ENCODE measurements at places on chromosomes 11 and 22.

DNA sequence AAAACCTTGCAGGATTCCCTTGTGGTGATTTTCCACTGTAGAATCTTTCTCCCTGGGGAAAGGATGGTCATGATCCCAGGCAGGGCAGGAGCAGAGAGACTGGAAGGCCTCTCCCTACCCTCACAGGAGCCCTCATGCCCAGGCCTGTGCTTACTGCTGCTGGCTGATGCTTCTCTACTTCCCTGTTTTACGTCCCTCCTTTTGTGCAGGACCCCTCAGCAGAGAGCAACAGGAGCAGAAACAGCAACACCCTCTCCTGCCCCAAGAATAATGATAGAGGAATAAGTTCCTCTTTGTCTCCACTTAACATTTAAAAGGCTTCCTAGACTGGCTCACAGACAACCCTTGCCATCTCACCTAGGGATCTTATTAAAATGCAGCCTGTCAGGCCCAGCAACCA, 3.6 kb downstream of the ISX start:
- DNase-seq: no peak

DNA sequence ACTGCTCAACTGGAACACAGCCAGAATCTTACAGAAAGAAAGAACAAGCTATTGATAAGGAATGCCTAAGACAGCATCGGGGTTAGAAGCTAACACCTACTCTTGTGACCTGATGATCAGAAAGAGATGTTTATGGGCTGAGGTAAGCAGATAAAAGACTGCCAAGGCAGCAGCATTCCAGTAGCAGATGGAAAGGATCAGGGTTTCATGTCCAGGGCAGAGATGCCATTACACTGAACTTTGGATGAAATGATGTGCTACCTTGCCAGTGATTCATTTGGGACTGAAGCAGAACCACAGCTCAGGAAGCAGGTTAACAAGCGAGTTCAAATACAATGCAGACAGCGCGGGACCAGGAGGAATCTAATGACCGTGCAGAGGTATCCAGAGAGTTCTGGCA, 27.1 kb upstream of the APOA1 start:
- no peak for DNase-seq

GRCh38 chr11:284105-285020, 4.6 kb upstream of the PGGHG start:
- no peak for DNase-seq

- no peak for DNase-seq
These were observed 10.1 kb downstream of the BMAL1 start for GRCh38 chr11:13287681-13288080.

- no peak for DNase-seq
These were observed 70.0 kb upstream of the IGLL5 start for GRCh38 chr22:22817468-22818201.

GRCh38 chr11:108558222-108558621, 35.3 kb downstream of the EXPH5 start:
- no peak for DNase-seq

DNA sequence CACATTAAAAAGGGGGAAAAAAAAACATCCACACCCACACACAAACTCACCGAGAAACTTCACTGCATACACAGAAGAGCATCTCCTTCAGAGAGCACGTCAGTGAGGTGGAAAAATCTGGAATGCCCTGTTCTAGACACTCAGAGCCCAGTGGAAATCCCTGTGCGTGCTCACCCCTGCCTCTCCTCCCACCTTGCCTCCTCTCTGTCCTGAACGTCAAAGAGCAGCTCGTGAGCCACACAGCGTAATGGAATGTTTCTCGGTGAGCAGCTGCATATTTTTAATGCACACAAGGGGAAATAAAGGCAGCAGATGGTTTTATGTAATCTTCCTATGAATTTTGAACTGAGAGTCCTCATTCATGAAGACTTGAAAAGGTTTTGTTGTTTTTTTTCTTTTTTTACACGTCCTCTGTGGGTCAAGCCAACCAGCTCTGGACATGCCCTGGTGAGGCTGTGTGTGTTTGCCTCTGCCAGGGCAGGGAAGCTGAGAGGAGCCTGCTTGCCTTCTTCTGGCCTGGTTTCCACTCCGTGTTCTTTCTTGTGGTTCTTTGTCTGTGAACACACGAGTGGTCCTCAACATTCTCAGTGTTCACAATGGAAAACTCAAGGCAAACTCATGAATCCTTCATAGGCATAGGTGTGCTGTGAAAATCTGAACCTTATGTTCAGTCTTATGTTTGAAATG, 219.2 kb downstream of the TENM4 start:
- no peak for DNase-seq

DNA sequence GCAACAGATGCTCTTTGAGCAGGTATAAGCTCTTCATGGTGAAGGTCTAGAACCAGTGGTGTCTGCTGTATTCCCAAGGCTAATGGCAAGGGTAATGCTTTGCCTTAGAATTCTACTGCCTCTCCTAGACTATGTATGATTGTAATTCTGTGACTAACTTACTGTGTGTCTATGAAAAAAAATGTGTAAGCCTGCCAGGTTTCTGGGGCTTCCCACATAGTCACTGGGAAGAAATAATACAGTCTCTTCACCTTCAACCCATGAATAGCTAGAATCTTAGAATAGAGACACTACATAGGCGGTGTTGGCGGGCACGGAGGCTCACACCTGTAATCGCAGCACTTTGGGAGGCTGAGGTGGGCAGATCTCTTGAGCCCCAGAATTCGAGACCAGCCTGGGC, 84.1 kb downstream of the C11orf91 start:
- no peak for DNase-seq

DNA sequence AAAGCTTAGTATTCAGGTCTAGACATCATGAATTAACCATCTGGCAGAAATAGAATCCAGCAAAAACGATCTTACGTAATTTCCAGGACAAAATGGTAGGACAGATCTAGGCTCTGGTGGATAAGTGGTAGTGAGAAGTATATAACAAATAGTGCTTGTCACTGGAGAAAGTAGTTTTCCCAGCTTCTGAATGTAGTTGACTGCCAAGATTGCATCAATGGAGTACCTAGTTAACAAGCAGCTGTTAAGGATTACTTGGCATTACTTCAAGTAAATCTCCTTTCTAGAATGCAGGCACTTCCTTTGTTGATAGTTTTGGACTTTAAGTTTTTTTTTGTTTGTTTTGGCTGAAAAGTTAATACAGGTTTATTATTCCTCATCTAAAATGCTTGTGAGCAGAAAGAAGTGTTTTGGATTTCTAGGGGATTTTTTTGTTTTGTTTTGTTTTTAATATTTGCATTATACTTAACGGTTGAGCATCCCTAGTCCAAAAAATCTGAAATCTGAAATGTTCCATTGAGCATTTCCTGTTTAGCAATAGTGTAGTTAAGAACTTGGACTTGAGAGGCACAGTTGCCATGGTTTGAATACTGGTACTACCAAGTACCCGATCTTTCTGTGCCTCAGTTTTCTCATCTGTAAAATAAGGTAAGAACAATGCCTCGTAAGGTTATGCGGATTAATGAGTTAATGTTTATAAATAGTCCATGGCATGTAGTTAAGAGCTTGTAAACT, 20.3 kb downstream of the FAM118B start:
- no peak for DNase-seq

- DNase-seq: no peak
These were observed 420.6 kb upstream of the FAT3 start for GRCh38 chr11:91804042-91804441.

- DNase-seq: no peak
These were observed 34.6 kb downstream of the UQCR10 start for GRCh38 chr22:29801796-29802195.

GRCh38 chr11:130301002-130301401, 13.7 kb downstream of the ZBTB44 start:
- DNase-seq: no peak

DNA sequence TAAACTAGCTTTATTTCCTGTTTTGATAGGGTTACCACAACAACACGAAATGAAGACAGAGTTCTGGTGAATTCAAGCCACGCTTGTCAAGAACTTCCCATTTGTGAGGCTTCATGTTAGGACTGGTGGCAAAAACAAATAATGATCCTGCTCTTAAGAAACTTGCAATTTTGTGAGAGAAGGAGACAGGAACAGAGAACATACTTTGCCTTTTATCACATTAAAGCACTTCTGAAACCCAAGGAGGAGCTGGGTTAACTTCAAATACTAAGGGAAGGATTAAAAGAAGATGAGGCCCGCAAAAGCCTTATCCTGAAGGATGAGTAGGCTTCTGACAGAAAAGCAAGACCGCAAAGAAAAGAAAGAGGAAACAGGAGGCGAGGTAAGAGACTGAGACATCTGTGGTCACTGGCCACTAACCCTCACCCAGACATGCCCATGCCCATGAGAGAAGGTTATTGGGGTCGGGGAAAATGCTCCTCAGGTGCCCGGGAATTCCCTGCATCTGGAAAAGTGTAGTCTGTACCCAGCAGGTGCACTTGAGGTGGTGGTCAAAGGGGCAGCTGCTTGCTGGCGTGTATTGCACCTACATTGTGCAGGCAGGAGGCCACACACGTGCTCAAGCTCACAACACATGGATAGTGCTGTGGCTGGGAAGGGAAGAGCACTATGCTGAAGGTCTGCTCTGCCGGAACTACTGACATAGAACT, 50.5 kb downstream of the MAPK1 start:
- peak; percentile 54 for DNase-seq

DNA sequence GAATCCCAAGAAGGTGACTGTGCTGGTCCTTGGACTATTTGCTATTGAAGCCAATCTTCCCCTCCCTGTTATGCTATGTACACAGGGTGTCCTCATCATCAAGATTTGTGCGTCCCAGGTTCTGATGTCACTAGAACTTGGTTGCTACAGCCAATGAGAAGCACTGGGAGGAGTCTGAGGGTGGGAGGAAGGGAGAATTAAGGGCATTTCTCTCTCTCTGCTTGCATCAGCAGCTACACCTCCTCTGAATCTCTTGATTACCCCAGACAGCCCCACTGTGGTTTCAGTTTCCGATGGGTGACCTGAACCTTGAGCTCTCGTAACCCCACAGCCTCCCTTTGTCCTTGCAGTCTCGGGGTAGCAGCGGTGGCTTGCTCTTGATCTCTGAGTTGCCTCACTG, 212.4 kb upstream of the SESN3 start:
- no peak for DNase-seq

DNA sequence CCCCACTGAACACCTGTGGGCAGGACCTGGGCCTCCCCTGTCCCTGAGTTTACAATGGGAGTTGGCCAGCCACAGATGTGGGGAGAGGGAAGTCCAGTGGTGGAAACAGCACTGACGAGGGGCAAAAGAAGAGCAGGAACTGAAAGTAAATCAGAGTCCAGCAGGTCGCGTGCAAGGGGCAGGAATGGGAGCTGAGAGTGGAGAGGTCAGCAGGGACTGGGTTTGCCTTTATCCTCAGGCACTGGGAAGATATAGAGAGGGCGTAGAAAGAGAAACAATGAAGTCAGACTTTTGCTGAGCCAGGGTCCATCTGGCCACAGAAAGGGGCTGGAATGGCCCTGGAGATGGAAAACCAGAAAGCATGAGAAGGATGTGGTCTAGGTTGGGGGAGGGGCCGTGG, 8.5 kb downstream of the P2RY6 start:
- DNase-seq: no peak

DNA sequence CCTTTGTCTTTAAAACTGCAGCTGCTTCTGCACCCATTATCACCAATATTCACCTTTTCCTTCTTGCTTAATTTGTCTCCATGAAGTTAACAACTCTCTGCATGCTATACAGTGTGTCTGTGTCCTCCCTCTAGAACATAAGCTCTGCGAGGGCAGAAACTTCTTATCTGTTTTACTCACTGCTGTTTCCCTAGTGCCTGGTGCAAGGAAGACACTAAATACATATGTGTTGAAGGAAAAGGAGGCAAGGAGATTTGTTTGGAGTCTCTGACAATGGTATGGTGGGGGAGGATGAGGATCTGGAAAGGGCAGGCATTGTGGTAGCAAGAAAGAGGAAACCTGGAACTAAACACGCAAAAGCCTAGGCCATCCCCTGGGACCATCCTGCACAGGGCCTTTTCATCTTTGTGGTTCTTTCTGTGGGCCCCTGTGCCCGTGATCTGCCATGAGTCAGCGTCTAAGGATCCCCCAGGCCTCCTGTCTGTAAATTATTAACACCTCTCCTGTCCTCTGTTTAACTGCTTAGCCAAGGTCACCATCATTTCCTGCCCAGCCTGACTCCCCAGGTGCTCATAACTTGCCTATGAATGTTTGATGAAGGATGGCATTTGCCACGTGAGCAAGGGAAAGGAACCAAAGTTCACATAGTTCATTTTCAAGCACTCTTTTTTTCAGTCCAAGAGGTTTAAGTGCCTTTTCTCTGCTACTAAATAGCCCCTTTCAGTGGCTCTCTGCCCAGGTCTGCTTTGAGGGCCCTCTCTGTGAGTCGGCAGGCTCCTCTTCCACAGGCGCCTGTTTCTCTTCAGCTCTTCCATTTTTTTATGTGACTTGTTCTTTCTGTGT, 131.1 kb downstream of the RASSF10 start:
- peak; percentile 61 for DNase-seq

DNA sequence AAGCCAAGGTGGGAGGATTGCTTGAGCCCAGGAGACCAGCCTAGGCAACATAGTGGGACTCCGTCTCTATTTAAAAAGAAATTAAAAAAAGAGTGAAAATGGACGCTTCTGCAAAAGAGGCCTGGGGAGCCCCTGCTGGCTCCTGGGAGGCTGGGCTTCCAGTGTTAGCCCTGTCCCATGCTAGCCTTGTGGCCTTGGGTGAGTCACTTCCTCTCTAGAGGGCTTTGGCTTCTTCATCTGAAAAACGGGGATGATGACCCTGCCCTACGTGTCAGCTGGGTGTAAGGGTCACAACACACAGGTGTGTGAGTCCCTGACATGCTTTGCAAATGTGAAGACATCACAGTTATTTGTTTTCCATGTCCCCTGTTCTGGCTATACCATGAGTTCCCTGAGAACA, 32.8 kb downstream of the FAM227A start:
- DNase-seq: no peak

DNA sequence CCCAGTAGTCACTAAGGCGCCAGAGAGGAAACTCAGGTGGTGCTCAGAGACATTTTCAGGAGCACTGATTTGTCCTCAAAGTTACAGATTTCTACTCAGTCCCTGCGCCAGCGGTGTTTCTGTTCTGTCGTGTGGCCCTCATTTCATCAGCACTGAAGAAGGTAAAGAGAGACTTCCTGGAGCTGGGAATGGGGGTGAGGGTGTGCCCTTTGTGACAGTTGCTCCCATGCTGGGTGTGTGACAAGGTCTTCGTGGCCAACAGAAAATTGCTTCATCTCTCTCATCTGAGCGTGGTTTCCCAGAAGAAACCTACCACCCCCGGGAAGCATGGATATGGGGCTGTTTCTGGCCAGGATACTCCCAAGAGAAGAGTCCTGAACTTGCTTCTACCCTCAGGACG, 2.0 kb upstream of the PPARA start:
- DNase-seq: no peak

- DNase-seq: peak; percentile 70
These were observed 32.9 kb downstream of the RBFOX2 start for GRCh38 chr22:35995772-35996171.

GRCh38 chr11:1912289-1912878, 7.1 kb upstream of the TNNT3 start:
- DNase-seq: no peak

- DNase-seq: no peak
These were observed 23.2 kb downstream of the NF2 start for GRCh38 chr22:29626497-29627195.
